ENCODE measurements at places on chromosomes 7 and 10. TPM values are rescaled to one million over a fixed set of nuclear protein-coding genes. Genes with fewer than 3 reads are reported as not detected.

- peak; percentile 19 for ATAC-seq
Observed at GRCh38 chr7:127820732-127821085, 168.7 kb downstream of the SND1 start.

DNA sequence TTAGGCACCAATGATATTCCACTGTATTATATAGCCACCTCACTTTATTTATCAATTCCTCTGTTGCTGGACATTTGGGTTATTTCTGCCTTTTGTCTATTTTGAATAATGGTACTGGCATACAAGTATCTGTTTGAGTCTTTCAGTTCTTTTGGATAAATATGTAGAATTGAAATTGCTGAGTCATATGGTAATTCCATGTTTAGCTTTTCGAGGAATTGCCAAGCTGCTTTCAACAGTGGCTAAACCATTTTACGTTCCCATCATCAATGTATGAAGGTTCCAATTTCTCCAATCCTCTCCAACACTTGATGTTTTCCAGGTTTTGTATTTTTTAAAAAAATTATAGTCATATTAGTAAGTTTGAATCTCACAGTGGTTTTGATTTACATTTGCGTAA, 42.3 kb downstream of the JMJD1C start:
- ATAC-seq, result no peak

DNA sequence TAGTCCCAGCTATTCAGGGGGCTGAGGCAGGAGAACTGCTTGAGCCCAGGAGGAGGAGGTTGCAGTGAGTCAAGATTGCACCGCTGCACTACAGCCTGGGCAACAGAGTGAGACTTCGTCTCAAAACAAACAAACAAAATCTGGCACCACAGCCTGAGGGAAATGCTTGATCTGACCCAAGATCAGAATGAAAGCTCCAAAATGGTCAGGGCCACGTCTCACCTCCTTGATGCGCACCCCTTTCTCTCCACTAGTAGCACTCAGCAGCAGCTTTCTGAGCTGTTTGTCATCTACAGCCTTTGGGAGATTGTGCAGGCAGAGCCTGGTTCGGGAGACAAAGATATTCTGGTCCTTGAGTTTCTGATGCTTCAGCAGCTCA, 22.7 kb downstream of the RBM28 start:
- ATAC-seq, result no peak

- no peak for ATAC-seq
Observed at GRCh38 chr7:4957847-4958476, 1.0 kb downstream of the MMD2 start.

GRCh38 chr10:34520084-34520483, 295.0 kb downstream of the PARD3 start:
- no peak for ATAC-seq

DNA sequence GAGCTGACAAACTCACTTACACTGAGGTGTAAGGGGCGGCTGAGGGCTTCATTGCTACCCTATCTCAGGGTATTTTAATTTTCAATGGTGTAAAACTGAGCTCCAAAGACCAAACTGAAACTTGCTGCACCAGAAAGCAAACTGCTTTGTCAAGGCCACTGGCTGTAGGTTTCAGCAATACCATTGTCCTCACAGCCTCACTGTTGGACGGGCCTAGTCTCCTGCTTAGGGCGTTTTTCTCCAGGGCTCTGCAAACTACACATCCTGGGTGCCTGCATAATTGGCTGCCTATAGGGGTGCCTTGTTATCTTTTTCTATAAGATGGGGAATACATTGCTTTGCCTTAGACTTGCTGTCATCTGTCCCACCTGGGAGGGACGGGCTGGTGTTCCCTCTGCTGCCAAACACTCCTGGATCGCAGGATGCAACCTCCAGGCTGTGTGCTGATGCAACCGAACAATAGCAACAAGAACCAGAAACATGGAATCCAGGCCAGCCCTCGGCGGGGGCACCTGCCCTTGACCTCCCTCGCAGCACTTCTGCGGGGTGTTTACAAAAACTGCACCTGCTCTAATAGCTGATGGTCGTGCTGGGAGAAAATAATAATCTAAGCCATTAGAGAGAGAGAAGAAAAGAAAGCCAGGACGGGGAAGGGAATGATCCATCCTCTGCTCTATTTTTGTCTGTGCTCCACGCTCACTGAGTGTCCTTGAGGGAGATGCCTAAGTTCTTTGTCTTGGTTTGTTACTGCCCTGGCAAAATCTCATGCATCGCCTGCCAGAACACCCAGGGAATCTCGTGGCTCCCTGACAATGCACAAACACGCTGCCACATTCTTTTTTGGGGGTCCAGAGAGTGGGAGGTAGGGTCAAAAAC, 104.5 kb downstream of the GALNT17 start:
- ATAC-seq, result no peak

The FAM237B gene
- total RNA-seq, result not detected
